ENCODE measurements at places on chromosomes 6 and 20. TPM values are rescaled to one million over a fixed set of nuclear protein-coding genes. Genes with fewer than 3 reads are reported as not detected.

Gene LY6G6F
- 0.18 TPM for total RNA-seq

Gene OR2H2
- total RNA-seq = not detected

Gene PPARD
- total RNA-seq = 13.2 TPM

Gene ERVFRD-1
- total RNA-seq = 0.04 TPM

GRCh38 chr6:15331143-15331542 lies 85.3 kb downstream of the JARID2 start:
- H3K27ac ChIP-seq = no peak overlapping the region
- H3K36me3 ChIP-seq = 0 out of 3 replicates have a peak, but pooled peaks cover 5% of the 10 kb centered on the region
- peaks cover 10% of the 10 kb centered on the region for H3K4me1 ChIP-seq
- H3K27me3 ChIP-seq = no peaks in the 10 kb centered on the region
- H3K4me3 ChIP-seq = no peak overlapping the region

DNA sequence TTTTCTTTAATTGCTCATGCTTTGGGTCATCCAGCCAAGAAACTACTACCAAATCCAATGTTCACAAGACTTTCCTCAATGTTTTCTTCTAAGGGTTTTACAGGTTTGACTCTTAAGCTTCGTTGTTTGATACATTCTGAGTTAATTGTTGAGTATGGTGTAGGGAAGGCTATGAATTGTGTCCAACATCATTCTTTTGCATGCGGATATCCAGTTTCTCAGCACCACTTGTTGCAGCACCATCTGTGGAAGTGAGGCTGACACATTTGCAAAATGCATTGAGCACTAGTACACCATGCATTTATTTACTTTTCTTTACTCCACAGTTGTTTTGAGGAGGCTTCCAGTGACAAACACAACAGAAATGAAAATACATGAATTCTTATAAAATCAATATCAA lies 17.2 kb downstream of the MICA start:
- no peak overlapping the region for H3K27ac ChIP-seq
- no peak overlapping the region for H3K4me3 ChIP-seq
- peaks cover 5% of the 10 kb centered on the region for H3K4me1 ChIP-seq
- peaks cover 10% of the 10 kb centered on the region for H3K36me3 ChIP-seq
- DNase-seq = no peak

GRCh38 chr6:30752157-30752927 lies 8.0 kb upstream of the IER3 start:
- peaks cover 26% of the 10 kb centered on the region for H3K4me1 ChIP-seq
- peak overlapping the region; percentile 14 for H3K27ac ChIP-seq
- no peak for DNase-seq

- H3K27me3 ChIP-seq = peaks cover 29% of the 10 kb centered on the region
- no peaks in the 10 kb centered on the region for H3K4me1 ChIP-seq
- H3K36me3 ChIP-seq = no peaks in the 10 kb centered on the region
- DNase-seq = no peak
- H3K27ac ChIP-seq = no peak overlapping the region
Measured at GRCh38 chr6:137415127-137415833, 78.9 kb downstream of the OLIG3 start.

Measured in K562 (cell line).